DMS79 treated with DMSO at 0.1 percent for 48 hours (cell line): ENCODE measurements at places on chromosomes 5 and 9.
A peak's percentile ranks its signal among the peaks of the same experiment; 100 is the strongest.

DNA sequence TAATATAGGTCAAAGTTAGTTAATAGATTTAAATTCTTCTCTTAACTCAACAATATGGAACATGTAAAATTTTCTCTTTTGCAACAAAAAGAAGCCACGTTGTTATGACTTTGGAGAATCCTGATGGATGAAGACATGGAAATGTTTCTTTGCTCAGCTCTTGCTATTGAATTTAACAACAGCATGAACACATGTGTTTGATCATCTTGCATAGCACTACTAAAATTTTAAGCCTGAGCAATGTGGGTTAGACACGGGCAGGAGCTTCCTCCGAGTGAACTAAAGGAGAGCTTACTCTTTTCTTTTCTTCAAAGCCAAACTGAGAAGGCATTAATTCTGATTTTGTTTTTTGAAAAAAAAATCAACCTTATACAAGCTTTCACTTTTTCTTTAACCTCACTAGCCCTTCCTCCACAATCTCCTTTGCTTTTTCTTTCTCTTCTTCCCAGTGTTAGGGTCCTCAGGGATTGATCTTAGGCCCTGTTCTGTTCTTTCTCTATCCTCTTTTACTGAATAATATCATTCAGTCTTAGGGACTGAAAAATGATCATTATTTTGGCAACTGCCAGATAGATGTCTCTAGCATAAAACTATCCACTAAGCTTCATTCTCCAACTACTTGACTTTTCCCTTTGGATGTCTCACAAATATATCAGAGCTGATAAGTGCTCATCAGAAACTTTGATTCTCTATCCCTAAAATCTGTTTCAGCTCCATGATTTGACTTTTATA is 36.9 kb downstream of the ADAMTS19 start:
- DNase-seq: no peak

GRCh38 chr5:136736021-136736420 is 370.7 kb upstream of the TRPC7 start:
- DNase-seq: no peak

DNA sequence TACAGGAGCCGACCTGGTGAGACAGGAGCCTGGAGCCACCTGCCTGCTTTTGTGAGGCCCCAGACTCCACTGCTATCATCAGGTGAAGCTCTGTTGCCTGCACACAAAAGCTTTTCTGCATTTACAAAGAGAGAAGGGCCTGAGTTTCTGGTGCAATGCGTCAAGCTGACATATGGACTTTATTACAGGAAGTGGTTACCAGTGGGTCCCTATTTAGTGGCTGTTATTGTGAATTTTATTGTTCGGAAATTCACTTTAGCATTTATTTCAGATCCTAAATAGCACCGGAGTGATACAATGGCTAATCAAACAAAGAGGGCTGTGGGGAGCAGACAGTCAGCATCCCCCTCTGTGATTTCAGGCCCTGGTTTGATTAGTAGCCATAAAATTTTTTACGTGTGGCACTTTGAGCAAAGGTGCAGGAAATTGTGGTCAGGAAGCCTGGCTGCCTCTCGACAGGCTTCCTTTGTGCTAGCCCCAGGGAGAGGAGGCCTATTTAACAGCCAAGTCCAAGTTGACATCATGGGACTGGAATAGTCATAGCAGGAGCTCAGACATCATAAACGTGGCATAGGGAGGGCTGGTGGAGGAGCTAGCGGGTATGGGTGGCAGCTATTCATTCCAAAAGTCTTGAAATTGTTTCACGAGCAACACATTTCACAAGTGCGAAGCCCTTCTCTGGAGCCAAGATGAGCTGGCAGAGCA is 8.4 kb downstream of the TGFBI start:
- DNase-seq: peak; percentile 51

DNA sequence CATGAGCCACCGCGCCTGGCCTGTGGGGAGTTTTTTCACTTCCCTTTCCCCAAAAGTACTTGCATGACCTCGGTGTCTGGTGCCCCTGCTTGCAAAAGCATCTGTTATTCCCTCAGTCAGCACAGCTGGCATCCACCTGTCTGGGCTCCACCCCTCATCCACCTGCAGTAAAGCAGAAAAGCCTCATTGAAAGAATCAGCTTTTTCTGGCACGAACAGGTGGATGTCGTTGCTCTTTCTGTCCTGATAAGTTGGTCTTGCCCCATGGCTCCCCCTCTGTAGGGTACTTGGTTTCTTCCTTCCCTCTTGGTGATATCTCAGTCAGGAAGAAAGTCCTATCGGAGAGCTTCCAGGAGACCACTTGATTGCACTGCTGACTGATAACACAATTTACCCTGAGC is 37.4 kb downstream of the WWC1 start:
- peak; percentile 86 for DNase-seq

DNA sequence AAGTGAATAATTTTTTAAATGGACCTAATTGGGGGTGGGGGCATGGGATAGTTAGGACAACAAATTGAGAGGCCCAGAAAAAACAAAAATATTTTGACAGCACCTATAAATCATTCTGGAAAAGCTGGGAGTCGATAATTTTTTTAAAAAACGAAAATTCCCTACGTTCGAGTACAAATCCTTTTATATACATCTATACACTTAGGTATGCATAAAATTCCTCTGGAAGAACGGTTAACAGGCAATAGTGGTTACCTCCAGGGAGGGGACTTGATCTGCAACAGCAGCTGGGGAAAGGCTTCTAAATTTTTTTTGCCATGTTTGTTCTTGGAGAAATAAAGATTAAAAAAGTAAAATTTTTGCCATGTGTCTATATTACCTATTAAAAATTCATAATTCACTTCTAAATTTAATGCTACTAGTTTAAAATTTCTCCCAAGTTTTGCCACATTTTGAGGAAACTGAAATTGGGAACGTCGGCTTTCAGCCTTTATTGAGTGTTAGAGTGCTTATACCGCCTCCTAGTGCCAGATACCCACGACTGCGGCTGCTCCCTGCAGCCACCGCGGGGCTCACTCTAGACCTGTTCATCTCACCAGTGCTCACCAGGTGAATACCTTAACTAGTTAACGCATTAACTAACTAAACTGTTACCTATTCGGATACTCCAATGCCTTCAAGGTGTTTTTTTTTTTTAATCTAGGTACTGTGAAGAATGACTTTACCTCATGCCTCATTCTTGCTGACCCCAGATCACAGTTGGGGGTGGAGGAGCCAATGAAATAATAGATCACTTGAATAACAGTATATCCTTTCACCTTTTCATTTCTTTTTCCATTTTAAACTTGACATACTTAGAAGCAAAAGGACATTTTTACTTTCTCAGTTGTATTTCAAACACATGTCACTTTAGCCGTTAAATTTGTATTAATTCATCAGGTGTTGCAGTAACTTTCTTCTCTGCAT is 1.8 kb upstream of the BHMT start:
- DNase-seq: no peak

DNA sequence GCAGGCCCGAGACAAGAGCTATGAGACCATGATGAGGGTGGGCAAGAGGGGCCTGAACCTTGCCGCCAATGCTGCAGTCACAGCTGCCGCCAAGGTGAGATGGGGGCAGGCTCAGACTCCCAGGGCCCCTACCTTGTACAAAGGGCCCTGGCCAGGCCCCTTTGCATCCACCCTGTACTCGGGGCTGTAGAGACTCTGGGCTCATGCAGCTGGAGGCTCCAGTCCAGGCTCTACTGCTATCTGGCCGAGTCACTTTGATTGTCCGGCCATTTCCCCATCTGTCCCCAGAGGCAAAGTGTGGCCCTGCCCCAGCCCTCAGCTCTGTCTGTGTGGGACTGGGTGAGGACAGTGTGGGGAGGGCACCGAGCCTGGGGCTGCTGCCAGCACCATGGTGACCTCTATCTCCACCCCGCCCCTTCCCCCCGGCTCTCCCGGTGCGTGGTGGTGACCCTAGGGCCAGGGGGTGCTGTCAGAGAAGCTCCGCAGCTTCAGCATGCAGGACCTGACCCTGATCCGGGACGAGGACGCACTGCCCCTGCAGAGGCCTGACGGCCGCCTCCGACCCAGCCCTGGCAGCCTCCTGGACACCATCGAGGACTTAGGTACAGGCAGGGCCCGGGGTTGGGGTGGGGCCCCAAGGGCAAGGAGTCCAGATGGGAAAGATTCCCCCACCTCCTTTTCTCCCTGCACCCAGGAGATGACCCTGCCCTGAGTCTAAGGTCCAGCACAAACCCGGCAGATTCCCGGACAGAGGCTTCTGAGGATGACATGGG is 6.1 kb downstream of the REEP2 start:
- no peak for DNase-seq

GRCh38 chr9:72139226-72139625 is 10.0 kb upstream of the GDA start:
- no peak for DNase-seq

- no peak for DNase-seq
Observed at GRCh38 chr9:137498720-137499150, 39.6 kb upstream of the NSMF start.

- DNase-seq: no peak
Observed at GRCh38 chr5:2929779-2930178, 178.3 kb upstream of the IRX2 start.

- peak; percentile 73 for DNase-seq
Observed at GRCh38 chr9:136147038-136147889, 28.6 kb upstream of the TMEM250 start.

DNA sequence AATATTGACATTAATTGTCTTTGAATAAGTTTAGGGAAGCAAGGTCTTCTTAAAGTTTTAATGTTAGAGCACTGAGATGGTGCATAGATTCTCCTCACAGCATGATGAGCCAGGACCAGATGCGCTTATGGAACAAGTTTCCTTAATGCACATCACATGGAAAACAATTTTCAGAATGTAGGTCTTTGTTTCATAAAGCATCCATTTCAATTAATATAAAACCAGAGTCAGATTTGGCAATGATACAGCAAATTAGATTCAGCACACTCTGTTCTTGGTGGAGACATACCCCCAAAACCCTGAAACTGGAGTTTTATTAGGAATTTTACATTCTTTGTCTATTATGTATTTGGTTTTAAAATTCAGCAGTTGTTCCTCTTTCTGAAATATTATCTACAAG is 402.1 kb upstream of the SEMA6A start:
- DNase-seq: no peak

- DNase-seq: no peak
Observed at GRCh38 chr5:81779916-81780266, 29.0 kb upstream of the SSBP2 start.

- DNase-seq: no peak
Observed at GRCh38 chr5:85604378-85604777, 1013.4 kb upstream of the COX7C start.

- DNase-seq: peak; percentile 66
Observed at GRCh38 chr5:79536193-79536906, 22.4 kb upstream of the HOMER1 start.

- no peak for DNase-seq
Observed at GRCh38 chr9:109182550-109182939, 15.5 kb upstream of the FRRS1L start.

DNA sequence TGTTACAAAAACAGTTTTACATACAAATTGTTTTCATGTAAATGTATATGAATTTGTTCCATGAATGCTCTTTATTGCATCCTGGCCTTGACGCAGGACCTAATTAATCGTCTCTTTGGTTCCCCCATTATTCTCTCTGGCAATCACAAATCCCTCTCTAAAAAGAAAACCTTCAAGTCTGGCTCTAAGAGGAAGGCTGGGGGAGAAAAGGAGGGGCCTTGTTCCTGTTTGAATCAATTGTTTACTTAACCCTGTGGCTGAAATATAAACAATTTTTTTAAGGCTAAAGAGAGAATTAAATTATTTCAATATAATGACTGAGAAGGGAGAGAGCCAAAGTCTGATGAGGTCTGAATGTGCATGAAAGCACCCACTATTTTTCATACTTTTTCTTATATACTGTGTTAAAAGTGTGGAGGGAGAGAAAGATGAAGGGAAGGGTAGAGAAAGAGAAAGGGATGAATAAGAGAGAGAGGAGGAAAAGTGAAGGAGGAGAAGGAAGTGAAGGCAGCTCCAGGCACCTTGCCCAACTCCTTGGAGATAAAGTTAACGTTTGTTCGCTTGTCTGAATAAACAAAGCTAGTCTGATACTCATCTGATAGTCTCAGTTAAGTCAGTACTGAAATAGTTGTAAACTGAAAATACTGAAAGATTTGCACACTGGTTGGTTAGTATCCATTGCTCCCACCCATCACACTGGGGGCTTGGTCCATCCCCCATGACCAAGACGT is 116.4 kb upstream of the SPDL1 start:
- no peak for DNase-seq

DNA sequence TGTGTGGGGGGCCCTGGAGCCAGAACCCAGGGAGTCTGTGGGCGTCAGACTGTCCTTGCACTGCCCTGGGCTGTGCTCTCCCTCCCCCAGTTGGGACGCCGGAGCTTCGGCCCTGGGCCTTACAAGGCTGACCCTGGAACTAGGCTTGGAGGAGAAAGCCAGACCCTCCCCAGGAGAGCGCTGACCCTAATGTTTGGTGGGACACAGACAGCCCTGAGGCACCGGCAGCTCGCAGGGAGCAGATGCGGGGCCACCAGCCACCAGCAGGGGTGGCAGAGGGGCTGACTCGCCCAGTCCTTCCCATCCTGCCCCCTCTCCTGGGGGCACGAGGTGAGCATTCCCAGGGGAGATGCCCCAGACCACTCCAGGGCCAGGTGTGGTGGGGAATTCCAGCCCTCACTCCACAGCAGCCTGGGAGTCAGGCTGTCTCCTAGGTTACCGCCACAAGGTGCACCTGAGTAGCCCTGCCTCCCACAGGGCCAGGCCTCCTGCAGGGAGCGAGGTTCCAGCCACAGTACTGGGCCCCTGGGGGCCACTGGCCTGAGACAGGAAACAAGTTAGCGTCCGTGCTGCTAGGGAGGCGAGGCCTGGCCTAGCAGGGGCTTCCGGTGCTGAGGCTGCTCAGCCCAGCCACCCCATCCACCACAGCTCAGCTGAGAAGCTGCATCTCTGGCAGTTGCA is 134.6 kb downstream of the OLFM1 start:
- DNase-seq: peak; percentile 39

DNA sequence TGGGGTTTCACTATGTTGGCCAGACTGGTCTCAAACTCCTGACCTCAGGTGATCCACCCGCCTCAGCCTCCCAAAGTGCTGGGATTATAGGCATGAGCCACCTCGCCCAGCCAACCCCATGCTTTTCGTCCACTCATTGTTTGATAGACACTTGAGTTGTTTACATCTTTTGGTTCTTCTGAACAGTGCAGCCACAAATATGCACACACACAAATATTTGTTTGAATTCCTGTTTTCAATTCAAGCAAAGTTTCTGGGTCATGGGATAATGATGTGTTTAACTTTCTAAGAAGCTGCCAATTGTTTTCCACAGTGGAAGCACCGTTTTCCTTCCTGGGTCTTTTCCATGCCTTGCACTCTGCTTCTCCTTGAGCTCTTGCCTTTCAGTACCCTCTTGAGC is 6.8 kb upstream of the PAEP start:
- peak; percentile 48 for DNase-seq

- DNase-seq: no peak
Observed at GRCh38 chr5:167219298-167219697, 1072.1 kb upstream of the WWC1 start.

- no peak for DNase-seq
Observed at GRCh38 chr5:12488161-12488560, 583.9 kb upstream of the CTNND2 start.

GRCh38 chr9:35508069-35508468 is 18.2 kb downstream of the RUSC2 start:
- DNase-seq: no peak

- DNase-seq: no peak
Observed at GRCh38 chr5:169298193-169298592, 2.7 kb downstream of the SLIT3 start.
